ENCODE measurements at places on chromosomes 13 and 19.

DNA sequence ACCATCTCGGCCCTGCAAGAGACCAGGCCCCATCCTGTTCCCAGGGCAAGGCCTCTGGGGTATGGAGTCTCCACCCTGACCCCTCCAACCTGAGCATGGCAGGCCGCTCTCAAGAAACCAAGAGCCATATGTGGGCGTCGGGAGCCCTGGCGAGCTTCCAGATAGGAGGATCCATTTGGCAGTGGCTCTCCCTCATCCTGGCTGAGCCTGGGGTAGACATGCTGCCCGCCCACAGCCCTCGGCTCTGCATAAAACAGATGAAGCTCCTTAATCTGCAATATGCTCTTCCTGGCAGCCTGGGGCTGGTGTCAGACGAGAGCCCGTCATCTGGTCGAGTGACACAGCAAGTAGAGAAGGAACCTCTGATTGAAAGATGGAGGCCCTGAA, 6.1 kb downstream of the ATP13A1 start:
- no peak for DNase-seq

GRCh38 chr19:6820237-6820636, 47.7 kb downstream of the VAV1 start:
- no peak for DNase-seq

GRCh38 chr13:40445557-40445990, 220.9 kb downstream of the FOXO1 start:
- peak; percentile 91 for DNase-seq

- no peak for DNase-seq
These were observed 87.8 kb upstream of the KLF5 start for GRCh38 chr13:72970956-72971355.

- DNase-seq: peak; percentile 39
These were observed 38.4 kb upstream of the TCF3 start for GRCh38 chr19:1690699-1691307.

DNA sequence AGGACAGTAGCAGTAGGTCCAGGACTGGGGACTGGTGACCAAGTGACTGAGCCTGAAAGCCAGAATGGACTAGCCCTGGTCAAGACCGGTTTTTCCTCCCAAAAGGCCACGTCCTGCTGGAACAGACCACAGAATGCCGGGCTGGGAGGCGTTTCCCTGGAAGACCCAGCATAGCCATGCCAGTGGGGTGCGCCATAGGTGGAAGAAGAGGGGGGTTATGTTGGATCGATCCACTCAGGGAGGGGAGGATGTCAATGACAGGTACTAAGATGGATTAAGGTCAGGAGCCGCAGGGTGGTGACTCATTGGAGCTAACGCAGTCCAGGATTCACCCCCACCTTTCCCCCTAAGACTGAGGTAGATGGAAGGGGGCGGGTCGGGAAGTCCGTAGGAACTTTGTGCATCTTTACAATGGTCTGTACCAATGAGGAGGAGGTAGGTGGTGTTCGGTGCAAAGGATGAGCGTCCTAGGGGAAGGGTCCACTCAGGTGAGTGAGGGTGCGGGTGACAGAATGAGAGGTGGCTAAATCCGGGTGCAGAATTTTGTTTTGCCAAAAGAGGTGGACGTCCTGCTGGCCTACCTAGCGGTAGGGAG, 21.0 kb downstream of the VASP start:
- DNase-seq: no peak

- DNase-seq: no peak
These were observed 22.7 kb upstream of the ASF1B start for GRCh38 chr19:14159059-14159458.

- no peak for DNase-seq
These were observed 276.9 kb downstream of the UQCRFS1 start for GRCh38 chr19:28936001-28936400.

- no peak for DNase-seq
These were observed 669.6 kb downstream of the DIAPH3 start for GRCh38 chr13:59494151-59494550.

- DNase-seq: peak; percentile 75
These were observed at the start of gene SH3GL1 for GRCh38 chr19:4400135-4400936. Gene SH3GL1 (minus strand): TSS chr19:4400547. CDS start chr19:4400368, 179 bp downstream.

DNA sequence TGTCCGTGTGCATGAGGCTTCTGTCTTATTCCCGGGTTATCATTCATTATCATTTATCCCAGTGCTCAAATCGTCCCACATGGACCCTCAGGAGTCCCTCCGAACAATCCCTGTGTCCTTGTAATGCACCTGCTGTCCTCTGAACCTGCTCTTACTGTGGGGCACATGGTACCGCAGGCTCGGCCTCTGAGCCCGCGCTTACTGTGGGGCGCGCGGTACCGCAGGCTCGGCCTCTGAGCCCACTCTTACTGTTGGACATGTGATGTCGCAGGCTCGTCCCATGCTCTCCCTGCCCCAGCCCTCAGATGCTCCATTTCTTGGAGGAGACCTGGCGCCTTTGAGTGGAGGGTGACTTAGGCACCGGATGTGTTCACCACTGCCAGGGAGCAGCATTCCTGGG, 16.8 kb upstream of the ZNF554 start:
- DNase-seq: no peak

DNA sequence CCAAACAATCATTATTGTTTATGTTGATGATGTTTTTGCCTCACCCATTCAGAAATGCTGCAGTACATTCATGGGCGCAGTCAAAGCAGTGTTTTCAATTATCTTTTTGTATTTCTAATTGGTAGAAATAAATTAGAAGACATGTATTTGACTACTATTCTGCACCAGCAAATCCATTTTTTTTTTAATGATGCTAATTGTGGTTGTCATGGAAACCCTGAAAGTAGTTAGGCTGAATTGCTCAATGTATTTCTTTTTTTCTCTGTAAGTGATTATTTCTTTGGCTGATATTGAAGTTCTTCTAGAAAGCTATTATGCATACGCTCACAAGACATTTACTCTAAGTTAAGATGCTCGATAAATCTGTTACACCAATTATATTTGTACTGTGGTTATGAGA, 101.2 kb downstream of the RFC3 start:
- DNase-seq: no peak

DNA sequence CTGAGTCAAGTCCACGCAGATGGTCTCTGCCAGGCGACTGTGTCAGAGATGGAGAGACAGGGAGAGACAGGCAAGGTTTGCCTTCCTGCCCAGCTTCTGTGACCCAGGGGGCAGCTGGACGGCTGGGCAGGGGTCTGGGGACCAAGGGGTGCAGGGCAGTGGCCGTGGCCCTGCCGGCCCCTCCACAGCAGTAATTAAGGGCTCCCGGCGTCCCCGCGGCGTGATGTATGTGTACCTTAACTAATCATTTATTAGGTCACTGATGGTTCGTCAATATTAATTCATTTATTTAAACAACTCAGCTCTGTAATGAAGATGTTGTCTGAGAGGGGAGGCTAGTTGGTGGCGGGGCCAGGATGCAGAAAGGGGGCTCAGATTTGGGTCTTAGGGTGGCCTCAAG, 28.6 kb upstream of the TCF3 start:
- no peak for DNase-seq

DNA sequence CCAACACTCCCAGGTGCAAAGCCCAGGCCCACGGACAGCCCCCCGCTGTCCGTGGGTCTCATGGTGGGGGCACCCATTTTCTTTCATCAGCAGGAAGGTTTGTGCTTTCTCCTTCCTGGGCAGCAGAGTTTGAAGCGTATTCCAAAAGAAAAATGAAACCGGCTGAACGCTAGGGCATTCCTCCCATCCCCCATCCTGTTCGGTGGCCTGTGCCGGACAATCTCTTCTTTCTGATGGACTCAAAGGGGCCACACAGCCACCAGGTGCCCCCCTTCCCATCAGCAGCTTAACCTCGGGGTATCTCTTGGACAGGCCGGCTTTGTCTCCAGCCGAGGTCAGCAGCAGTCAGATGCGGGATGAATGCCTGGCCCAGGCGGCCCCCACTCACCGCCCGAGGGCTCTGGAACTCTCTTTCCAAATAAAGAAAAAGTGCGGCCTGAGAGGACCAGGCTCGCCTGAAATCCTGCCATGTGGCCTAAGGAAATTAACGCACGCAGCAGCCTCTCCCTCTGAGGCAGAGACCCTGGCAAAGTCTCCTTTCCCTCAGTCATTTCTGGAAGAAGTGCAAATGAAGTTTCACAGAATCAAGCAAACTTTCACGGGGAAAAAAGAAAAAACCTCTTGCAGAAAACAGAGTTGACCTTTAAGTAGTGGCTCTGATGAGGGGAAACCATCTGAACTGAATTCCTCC, 67.8 kb downstream of the RASA3 start:
- no peak for DNase-seq

- no peak for DNase-seq
These were observed 207.0 kb downstream of the SHISA2 start for GRCh38 chr13:25844559-25845434.

- DNase-seq: no peak
These were observed 1.9 kb downstream of the ZNF586 start for GRCh38 chr19:57771417-57771816.

GRCh38 chr13:36601186-36601585, 72.6 kb upstream of the SERTM1 start:
- no peak for DNase-seq

DNA sequence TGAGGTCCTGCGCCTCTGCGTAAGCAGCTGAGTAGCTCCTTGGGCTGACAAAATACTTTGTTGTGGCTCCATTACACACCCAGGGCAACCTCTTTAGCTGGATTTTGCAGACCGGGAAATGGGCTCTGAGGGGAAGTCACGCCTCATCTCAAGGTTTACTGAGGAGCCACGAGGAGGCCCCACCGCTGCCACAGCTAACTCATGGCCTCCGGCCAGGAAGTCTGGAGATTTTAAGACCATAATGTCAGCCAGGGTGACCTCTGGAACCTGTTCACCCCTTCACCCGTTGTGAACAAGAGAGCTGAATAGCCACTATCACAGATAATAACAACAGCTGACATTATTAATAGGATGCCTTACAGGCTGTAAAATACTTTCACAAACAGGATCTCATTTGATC, 351.3 kb upstream of the TMTC4 start:
- no peak for DNase-seq

GRCh38 chr19:31543456-31543855, 194.2 kb upstream of the TSHZ3 start:
- no peak for DNase-seq

GRCh38 chr13:98398581-98398980, 178.3 kb downstream of the STK24 start:
- no peak for DNase-seq

GRCh38 chr13:72507416-72508199, 219.8 kb downstream of the MZT1 start:
- DNase-seq: no peak

GRCh38 chr19:408441-408901, 476 bp downstream of the C2CD4C start:
- DNase-seq: no peak

- no peak for DNase-seq
These were observed 2.3 kb downstream of the RAD23A start for GRCh38 chr19:12947702-12948611.

DNA sequence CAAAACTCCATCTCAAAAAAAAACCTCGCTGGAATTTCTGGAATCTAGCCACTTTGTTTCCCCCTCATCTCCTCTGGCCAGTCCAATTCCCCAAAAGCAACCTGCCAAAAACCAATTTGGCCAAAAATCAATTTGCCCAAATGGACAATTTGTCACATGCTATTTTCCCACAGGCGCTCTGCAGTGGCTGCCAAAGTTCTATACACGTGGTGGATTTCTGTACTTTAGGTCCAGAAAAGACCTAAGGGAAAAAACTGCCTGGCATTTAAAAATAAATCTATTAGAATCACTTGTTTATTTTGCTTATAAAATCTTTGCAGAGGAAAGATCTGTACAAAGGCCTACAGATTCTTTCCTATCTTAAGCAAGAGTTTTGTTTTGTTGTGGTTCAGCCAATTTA, 79.4 kb downstream of the MAP4K1 start:
- no peak for DNase-seq

- no peak for DNase-seq
These were observed 560.2 kb downstream of the PCDH17 start for GRCh38 chr13:58191754-58192153.

DNA sequence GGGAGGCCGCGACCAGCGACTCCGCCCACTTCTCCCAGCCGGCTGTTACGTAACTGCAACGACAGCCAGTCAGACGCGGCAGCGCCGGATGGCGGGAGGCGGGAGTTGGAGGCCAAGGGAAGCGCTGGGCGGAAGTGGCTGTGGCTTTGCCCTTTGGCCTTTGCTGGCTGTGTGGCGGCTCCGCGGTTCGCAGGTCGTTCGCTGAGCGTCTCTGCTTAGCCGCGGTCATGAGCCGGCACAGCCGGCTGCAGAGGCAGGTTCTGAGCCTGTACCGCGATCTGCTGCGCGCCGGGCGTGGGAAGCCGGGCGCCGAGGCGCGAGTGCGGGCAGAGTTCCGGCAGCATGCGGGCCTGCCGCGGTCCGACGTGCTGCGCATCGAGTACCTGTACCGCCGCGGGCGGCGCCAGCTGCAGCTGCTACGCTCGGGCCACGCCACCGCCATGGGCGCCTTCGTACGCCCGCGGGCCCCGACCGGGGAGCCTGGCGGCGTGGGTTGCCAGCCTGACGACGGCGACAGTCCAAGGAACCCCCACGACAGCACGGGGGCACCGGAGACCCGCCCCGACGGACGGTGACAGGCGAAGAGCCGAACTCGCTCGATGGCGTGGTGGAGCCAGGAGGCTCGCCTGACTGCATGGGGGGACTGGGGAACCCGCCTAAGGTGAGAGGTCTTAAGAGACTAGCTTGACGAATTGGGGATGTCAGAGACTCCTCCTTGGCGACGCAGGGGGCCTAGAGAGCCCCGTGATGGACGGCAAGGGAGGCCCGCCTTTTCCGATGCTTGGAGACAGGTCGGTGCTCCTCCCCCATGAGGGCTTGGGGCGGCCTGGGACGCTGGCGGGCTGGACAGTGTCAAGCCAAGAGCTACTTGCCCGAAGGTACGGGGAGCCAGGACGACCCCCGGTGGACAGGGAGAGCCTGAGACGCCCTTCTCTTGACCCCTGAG, at the start of gene SDHAF1:
Gene SDHAF1, plus strand, starts transcription at position 141 of the 946 bp plus-strand sequence. Its CDS starts 87 bp downstream, at position 228.
- peak; percentile 94 for DNase-seq

DNA sequence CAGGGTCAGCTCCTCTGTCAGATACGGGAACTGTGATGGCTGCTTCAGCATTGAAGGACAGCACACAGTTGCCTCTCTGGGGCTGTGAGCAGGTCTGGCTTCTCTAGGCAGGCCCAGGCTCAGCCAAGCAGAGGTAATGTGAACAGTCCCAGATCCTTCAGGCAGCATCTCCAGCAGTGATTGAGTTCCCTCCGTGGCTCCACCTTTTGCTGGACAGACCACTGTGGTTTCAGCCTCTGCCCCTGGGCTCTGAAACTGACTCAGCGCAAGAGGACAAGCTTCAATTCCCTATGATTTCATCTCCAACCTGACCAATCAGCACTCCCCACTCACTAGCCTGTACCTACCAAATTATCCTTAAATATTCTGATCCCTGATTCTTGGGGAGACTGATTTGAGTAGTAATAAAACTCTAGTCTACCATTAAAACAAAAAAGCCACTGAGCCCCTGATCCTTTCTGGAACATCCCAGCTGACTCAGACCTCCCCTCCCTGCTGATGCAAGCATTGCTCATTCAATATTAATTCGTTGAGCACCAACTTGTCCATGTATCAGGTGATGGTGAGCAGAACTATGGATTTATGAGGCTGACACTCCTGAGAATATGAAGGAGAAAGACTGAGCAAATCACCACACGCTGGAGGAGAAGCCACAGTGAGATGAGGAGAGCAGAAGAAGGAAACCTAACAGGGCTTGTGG, 16.7 kb downstream of the GSX1 start:
- no peak for DNase-seq

- DNase-seq: no peak
These were observed 1244.9 kb downstream of the PCDH17 start for GRCh38 chr13:58876473-58876872.

Measured in GM18507 (cell line).